ENCODE measurements at places on chromosomes 4 and X.

DNA sequence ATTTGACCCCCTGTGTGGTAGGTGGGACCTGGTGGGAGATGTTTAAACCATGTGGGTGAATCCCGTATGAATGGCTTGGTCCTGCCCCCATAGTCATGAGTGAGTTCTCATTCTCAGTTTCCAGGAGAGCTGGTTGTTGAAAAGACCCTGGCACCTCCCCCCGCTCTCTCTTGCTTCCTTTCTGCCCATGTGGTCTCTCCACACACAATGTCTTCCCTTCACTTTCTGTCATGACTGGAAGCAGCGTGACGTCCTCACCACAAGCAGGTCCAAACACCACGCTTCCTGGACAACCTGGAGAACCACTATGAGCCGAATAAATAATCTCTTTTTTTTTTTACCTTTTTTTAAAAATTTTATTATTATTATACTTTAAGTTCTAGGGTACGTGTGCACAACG lies 3.5 kb upstream of the CSF2RA start:
- no peak for DNase-seq

DNA sequence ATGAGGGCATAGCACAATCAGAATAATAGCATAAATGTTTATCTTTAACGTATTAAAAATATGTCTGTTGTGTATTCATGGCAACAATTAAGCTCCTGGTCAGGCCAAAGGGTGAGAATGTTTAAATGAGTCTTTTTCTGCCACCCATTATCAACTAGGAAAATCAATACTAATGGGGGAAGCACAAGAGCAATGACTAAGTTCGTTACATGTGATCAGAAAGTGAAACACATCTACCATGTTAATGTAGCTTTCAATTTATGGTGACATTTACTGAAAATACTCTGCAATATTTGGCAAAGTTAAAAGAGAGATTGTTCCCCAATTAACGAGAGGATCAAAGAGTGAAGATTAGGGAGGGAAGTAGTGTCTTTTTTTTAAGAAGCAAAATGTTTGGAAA lies 143.7 kb downstream of the NAA11 start:
- no peak for DNase-seq

DNA sequence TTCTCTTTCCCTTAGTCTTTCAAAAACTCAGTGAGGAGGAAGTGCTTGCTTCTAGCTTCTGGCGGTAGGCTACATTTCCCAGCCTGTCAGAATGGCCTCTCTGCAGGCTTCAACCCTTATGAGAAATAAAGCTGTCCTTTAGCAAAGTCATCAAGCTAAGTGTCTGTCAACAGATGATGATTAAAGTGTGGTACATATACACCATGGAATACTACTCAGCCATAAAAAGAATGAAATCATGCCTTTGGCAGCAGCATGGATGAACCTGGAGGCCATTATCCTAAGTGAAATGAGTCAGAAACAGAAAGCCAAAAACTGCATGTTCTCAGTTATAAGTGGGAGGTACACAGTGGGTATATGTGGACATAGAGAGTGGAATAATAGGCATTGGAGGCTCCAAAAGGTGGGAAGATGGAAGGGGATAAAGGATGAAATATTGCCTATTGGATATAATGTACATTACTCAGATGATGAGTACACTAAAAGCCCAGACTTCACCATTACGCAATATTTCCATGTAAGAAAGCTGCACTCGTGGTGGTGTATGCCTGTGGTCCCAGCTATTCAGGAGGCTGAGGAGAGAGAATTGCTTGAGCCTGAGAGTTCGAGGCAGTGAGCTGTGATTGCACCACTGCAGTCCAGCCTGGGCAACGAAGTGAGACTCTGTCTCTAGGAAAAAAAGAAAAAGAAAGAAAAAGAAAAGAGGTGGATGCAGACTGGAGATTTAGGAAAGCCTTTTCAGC lies 7.9 kb downstream of the TRIM2 start:
- no peak for DNase-seq

DNA sequence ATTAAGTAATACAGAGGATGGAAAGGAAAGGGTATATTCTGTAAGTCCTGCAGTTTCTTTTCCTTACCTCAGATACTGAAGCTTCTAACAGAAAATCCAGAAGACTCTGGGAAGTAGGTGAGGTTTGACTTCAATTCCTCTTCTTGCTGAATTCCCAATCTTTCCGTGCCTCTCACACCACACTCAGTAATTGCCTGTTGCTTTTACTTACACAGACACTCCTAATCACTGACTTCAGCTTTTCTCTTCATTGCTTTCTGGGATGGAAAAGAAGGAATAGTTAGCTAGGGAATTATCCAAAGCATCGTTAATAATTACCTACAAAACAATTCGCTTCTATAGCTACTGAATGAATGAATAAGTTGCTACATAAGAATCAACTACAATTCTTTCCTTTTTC lies 163.6 kb downstream of the FBXO8 start:
- DNase-seq, result no peak

- no peak for DNase-seq
These were observed 1.7 kb downstream of the KCNIP4 start for GRCh38 chr4:21946858-21947257.

DNA sequence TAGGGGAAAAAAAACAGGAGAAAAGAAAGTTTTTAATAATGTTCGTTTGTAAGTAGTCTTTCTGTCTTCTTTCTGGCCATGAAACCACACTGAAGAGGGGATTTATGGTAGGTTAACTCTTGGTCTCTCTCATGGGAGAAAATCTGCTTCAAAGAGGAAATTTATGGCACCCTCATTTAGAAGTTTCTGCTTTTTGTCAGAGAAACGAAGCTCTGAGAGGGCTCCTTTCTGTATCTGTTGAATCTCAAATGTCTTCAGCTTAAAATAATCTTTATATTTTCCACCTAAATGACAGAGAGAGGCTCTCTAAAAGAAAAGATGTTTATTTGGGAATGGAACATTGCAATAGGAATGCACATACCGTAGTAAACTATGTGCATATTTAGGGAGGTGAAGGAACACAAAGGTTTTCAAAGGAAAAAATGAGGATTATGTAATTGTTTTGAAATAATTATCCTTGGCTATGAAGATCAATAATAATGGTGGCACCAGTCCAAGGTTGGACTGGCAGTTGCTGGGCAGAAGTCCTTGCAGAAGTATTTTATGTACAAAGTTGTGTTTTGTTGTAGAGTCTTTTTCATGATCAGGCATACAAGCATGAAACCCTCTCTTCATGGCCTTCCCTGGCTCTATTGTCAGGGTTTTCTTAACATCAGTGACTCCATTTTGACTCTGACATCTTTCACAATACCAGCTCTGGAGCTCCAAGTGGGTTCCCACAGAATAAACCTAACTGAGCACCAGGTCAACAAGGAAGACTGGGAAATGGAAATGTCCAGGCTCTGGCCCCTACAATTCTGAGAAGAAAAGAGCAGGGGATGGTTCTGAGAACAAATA lies 53.0 kb upstream of the HPSE start:
- DNase-seq, result no peak

DNA sequence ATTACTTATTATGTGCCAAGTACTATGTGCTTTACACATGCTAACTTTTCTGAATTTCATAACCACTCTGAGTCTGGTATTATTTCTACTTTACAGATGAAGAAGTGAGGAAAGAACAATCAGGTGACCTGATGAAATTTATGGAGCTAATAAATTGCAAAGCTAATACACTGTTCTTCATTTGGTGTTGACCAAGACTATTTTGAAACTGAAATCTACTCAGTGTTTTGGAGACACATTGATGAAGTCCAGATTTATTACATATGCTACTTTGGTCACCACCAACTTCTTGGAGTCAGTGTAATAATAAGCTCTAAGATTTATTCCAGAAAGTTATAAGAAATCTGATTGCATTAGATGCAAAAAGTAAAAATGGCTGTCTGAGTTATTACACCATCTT lies 637.9 kb downstream of the FAT4 start:
- DNase-seq, result no peak

DNA sequence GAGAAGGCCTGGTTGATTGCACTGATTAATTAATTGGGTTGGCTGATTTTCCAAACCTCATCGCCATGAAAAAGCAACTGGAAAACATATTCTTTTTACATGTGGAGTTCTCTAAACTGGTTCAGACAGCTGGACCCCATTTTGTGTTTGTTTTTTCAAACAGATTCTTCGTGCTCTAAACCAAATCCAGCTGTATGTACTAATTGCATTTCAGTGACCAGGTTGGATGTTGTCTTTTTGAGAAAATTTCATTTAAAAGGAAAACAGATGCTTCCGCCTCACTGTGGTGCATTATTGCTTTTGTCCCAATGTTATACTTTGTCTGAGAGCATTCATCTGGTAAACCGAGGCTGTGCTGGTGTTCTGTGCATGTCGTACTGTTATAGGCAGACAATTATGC lies 67.8 kb upstream of the LNX1 start:
- no peak for DNase-seq

DNA sequence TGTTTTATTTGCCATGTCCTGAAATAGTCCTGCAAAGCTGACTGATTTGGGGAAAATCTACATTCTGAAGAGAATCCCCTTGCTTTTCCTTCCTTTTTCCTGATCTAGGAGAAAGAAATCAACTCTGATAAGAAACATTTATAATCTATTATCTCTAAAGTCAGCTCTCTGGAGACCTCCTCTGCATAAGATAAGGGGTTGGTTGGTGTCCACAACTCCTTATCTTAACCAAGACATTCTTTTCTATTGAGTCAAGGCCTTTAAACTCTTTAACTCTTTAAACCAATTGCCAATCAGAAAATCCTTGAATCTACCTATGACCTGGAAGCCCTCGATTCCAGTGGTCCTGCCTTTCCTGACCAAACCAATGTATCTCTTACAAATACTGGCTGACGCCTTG lies 373.6 kb upstream of the RASGEF1B start:
- no peak for DNase-seq

DNA sequence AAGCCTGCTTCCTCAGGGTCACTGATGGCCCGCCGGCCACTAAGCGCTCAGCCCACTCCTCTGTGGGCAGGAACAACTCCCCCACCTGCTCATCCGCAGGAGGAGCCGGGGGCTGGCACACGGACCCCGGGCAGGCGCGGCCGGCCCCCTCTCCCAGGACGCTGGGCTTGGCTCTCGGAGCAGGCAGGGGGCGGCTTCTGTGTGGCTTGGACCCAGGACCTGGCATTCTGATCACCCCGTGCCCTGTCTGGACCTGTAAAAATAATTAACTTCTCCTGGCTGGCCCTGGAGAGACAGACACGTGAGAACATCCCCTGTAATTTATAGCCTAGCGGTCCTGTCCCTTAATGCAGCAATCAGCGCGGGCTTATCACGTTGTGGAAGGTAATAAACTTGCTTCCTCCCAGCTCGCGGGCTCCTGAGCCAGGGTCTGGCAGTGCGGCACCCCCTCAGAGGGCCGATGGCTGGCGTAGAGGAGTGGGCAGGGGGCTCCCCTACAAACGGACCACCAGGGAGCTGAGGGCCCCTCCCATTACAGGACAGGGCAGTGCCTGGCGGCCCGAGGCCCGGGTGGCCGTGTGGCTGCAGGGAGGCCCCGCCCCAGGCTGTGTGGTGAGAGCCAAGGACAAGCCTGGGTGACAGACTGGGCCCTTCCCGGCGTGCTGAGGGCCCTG lies 84.5 kb upstream of the NKX1-1 start:
- no peak for DNase-seq

- DNase-seq, result no peak
These were observed 31.8 kb upstream of the NKX6-1 start for GRCh38 chr4:84530871-84531270.

DNA sequence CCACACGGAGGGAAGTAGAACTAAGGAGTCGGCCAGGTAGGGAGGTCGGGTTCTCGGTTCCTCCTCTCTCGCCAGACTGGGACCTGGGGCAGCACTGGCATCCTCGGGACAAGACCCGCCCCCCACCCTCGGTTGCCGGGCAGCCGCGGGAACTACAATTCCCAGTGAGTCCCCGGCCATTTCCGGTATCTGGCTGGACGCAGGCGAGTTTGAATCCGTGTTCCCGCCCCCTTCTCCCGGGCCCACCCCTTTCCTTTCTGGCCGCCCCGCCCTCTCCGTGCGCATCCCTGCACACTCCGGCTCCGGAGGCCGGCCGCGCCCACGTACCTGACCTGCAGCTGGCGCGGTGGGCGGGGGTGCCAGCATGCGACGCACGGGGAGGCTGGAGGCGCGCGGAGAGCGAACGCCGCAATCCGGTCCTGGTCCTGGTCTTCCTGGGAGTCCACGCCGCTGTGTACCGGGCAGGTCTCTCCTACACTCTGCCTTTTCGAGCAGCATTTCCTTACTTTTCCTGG lies 10.2 kb upstream of the DLG3 start:
- peak; percentile 26 for DNase-seq

GRCh38 chrX:10393241-10393640 lies 227.1 kb downstream of the MID1 start:
- no peak for DNase-seq

DNA sequence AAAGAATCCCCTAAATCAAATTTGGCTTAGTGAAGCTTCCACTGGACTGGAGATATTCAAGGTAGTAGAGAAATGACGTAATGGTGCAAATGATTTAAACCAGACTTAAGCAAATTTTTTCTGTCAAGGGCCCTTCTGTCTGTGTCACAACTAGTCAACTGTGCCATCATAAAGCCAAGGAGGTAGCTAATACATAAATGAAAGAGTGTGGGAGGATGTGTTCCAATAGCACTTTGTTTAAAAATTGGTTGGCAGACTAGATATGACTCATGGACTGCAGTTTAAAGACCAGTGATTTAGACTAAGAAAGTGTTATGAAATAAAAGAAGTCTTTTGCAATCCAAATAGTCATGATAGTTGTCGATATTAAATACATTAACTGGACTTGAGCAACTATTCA lies 24.3 kb upstream of the TEX13C start:
- DNase-seq, result no peak

DNA sequence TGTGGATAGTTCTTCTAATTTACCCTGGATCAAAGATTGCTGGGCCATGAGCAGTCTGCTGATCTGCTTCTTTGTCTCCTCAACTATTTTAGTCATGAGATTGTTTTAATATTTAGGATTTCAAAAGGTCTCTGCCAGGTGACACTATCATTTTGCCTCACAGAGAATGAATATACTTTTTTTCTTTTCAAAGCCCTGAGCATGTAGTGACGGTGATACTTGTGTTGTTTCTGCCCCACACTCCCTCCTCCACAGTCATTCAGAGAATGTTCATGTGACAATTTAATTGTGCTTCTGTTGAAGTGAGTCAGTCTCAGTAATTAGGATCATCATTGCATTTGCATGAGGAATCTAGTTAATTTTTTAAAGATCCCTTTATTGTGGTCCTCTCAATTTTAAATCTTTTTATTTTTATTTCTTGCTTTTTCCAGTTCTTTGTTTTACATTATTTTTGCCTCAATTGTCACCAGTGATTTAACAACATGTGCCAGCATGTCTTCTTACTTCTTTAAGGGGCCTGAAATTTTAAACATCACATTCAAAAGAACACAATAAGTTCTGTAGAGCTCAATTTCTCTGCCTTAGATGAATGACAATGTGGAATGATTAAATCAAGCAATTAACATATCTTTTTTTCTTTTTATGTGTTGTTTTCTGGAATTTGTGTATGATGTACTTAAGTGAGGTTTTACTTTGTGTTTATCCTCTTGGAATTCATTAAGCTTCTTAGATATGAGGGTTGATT lies 12.3 kb downstream of the MMRN1 start:
- no peak for DNase-seq

DNA sequence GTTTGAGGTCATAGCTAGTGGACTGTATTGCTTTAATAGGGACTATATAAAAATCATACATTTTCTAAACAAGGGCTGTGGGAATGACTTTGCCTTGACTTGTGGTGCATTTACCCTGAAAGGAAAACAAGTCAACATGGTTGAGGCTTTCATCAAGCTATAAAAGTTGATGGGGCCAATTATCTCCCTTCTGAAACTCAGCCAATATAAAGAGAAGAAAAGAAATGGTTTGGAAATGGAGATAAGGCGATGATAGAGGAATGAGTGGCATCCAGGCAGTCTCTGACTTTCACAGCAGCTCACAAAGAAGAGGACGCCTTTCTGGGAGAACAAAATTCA lies 118.7 kb downstream of the SMARCA1 start:
- no peak for DNase-seq

Measured in activated naive CD4-positive, alpha-beta T cell (primary cell).